Umbilical cord (tissue), 2 donors: ENCODE measurements at places on chromosomes 2 and 18. TPM values are rescaled to one million over a fixed set of nuclear protein-coding genes. Genes with fewer than 3 reads are reported as not detected.

FEV gene
- total RNA-seq, result not detected

DNA sequence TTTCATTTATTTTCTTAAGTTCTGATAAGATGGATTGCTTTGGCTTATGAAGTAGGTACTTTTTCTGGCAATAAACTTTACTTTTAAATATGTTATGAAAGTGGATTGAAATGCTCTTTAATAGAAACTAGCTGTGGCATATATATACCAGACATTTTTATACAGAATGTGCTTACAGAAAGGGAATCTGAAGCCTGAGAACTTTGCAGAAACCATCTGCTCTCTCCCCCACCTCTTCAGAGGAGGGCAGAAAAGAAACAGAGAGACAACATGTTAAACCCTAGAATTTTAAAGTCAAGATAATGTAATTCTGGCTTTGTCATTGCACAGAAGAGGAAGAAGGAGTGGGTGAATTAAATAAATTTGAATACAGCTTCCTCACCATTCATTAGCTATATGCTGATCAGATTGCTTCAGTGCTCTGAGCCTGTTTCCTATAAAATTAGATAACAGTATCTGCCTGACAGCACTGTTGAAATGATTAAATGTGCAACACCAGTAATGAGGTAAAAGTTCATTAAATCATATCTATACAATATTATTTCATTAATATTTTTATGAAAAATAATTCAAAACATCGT is 247.3 kb downstream of the CNTNAP5 start:
- peak; percentile 63 for DNase-seq

DNA sequence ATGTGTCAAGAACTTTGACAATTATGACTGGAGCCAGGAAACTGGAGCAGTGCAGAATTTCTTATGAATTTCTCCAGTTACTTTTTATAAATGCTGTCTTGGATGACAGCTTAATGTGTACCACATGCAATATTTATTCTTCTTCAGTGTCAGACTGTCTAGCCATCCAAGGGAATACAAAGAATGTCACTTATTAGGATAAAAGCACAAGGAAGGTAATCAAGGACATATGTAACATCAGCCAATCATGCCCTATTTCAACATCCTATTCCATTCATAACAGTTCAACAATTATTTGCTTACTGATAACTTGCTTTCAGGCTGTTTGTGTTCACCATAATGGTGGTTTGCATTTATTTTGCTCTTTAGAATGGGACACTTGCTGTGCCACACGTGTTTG is 139.8 kb downstream of the OLA1 start:
- no peak for DNase-seq

DNA sequence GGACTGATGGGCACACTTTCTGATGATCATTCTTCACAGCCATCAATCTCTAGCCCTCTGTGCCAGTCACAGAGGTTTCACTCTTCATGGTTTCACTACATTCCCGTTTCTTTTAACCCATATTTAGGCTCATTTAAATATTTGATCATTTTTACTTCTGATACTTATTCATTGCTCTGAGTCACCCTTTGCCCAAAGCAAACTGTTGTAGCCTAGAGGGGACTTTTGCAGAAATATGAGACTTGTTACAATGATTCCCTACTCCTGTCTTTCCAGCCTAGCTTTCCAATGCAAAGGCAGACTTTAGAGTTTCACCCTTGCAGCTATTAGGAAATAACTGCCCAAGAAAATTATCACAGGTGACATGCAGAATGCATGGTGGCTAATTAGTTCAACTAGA is 444.2 kb downstream of the PTPRM start:
- DNase-seq, result no peak

ATG16L1 gene
- 36.4 TPM for total RNA-seq

GRCh38 chr2:20525041-20526035 is 78.5 kb downstream of the RHOB start:
- no peak for DNase-seq

GCKR gene
- not detected for total RNA-seq

GRCh38 chr2:140893685-140894084 is 1237.1 kb downstream of the LRP1B start:
- no peak for DNase-seq

- DNase-seq, result peak; percentile 10
These were observed 175.6 kb upstream of the RAB6C start for GRCh38 chr2:129803871-129804270.

- no peak for DNase-seq
These were observed 52.6 kb downstream of the COA5 start for GRCh38 chr2:98555696-98556095.

DNA sequence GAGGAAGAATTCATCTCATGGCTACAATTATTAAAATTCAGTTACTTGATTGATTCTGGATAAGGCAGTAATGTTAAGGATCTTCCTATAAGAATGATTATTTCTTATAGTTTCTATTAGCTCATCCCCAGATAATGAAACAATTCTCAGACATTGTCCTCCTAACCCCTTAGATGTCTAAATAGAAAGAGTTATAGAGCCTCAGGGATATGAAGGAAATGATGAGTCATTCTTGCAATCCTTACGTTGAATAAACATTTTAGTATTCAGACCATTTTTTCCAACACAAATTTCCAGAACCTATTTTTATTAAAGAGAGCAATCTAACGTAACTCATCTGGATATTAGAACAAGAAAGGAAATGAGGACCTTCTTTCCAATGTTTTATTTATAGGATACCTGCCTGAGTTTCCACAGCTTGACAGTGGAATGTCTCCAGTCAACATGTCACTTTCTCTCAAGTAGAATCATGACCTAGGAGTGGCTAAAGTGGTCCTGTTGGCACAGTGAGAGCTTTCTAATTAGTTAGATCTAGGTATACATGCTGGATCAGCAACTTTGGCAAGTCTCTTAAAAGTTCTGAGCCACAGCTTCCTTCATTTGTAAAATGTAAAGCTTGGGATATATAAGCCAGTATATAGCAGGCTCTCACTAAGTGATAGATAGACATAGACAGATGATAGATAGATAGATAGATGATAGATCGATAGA is 88.0 kb upstream of the RAB27B start:
- DNase-seq, result no peak

DNA sequence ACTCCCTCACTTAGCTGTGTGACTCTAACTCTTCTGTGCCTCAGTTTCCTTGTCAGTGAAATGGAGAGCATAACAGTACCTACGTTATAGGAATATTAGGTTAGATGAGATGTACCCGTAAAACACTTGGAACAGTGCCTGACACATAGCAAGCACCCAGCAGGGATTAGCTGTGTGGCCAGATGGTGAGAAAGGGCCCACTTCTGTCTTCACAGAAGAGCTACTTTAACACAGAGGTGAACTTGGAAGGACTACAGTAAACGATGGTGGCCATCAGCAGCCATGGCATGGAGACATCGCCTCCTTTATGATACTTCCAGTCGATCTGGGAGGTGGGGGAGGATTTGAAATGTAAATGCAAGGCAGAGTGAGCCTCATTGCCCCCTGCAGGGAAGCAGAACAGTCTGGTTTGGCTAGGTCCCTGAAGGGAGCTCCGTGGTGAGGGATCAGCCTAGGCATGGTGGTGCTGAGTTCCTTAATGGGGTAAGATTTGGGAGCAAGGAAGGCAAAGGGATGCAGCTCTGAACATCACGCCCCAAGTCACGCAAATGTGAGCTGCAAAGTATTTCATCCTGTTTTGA is 101.7 kb upstream of the ALPP start:
- DNase-seq, result no peak
